Cardiac muscle cell (in vitro differentiated cells and primary cell): ENCODE measurements at places on chromosomes 2 and 18. TPM values are rescaled to one million over a fixed set of nuclear protein-coding genes. Genes with fewer than 3 reads are reported as not detected.

- peaks cover 93% of the 10 kb centered on the region for H3K27me3 ChIP-seq
- peaks cover 5% of the 10 kb centered on the region for H3K4me1 ChIP-seq
- H3K4me3 ChIP-seq: no peak overlapping the region
- no peaks in the 10 kb centered on the region for H3K36me3 ChIP-seq
- peak; percentile 3 for DNase-seq
- H3K27ac ChIP-seq: no peak overlapping the region
Observed at GRCh38 chr2:229715895-229716507, 1.6 kb upstream of the DNER start.

GRCh38 chr2:236795169-236795860, 225.7 kb downstream of the ACKR3 start:
- no peaks in the 10 kb centered on the region for H3K36me3 ChIP-seq
- H3K27ac ChIP-seq: no peak overlapping the region
- no peak for DNase-seq
- no peaks in the 10 kb centered on the region for H3K27me3 ChIP-seq
- H3K4me1 ChIP-seq: no peaks in the 10 kb centered on the region

DNA sequence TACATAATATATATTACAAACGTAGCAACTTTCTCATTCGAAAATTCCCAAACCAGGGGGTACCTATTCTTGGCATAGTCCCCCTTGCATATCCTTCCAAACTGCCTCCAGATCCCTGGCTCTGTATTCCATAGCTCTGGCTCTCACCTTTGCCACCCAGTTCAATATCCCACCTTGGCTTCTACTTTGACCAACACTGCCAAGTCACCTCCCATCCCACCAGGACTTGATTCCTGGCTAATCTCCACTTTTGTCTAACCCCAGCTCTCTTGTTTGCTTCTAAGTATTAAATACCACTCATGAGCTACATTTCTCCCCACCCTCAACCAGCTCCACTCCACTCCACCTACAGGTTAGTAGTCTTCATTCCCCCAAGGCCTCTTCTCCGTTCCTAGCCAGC, 103.2 kb upstream of the WDR75 start:
- no peaks in the 10 kb centered on the region for H3K27me3 ChIP-seq
- no peak for DNase-seq
- no peaks in the 10 kb centered on the region for H3K36me3 ChIP-seq
- H3K27ac ChIP-seq: no peak overlapping the region
- H3K4me1 ChIP-seq: no peaks in the 10 kb centered on the region

IFIH1 gene
- 0.06 and 0.07 TPM in 2 replicates for total RNA-seq

GRCh38 chr18:59760619-59761600, 63.7 kb upstream of the CCBE1 start:
- H3K27ac ChIP-seq: no peak overlapping the region
- DNase-seq: no peak
- no peaks in the 10 kb centered on the region for H3K36me3 ChIP-seq
- H3K27me3 ChIP-seq: peaks cover 21% of the 10 kb centered on the region

DNA sequence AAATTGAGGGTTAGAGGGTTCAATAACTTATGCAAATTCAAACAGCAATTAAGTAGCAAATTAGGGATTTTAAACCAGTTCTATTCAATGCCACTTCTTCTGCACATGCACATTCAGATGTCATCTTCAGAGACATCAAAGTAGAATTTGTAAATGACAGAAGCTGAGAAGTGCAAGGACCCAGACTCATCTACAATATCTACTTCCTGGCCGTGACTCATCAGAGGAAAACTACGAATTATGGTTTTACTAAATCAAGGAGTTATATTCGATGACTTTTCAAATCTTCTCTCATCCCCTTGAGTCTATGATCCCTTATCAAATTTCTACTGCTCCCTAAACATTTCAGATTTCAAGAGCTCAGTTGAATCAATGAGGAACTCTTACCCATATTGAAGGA, 20.0 kb upstream of the STAT4 start:
- H3K4me1 ChIP-seq: peaks cover 21% of the 10 kb centered on the region
- H3K4me3 ChIP-seq: no peak overlapping the region
- H3K27ac ChIP-seq: no peak overlapping the region
- no peaks in the 10 kb centered on the region for H3K27me3 ChIP-seq

GKN2 gene
- not detected in 2 replicates for total RNA-seq

C2orf66 gene
- total RNA-seq: 0.27 TPM in 1 of 2 replicates, not detected in the other

GRCh38 chr2:178280244-178280852, 86.0 kb downstream of the OSBPL6 start:
- no peaks in the 10 kb centered on the region for H3K27me3 ChIP-seq
- peak; percentile 68 for DNase-seq
- H3K4me1 ChIP-seq: peaks cover 3% of the 10 kb centered on the region
- H3K36me3 ChIP-seq: no peaks in the 10 kb centered on the region
